ENCODE measurements at places on chromosomes 16 and 17.

GRCh38 chr16:69804297-69804696, 42.2 kb downstream of the WWP2 start:
- H3K27ac ChIP-seq: peak overlapping the region; percentile 41
- no peaks in the 10 kb centered on the region for H3K27me3 ChIP-seq
- H3K36me3 ChIP-seq: peaks cover 9% of the 10 kb centered on the region
- H3K4me1 ChIP-seq: no peaks in the 10 kb centered on the region
- no peak for DNase-seq

- DNase-seq: no peak
- H3K4me3 ChIP-seq: no peak overlapping the region
- no peaks in the 10 kb centered on the region for H3K4me1 ChIP-seq
These were observed 125.6 kb downstream of the KCNJ18 start for GRCh38 chr17:21817791-21818364.

DNA sequence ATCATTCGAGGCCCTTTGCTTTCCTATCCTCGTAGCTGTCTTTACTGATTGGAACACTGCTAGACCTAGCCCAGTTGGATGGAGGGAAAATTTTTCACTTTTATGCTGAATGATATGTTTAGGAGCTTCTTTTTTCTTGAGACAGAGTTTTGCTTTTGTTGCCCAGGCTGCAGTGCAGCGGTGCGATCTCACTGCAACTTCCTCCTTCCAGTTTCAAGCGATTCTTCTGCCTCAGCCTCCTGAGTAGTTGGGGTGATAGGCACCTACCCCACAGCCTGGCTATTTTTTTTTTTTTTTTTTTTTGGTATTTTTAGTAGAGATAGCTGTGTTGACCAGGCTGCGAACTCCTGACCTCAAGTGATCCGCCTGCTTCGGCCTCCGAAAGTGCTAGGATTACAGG, 17.3 kb upstream of the PSMC5 start:
- no peaks in the 10 kb centered on the region for H3K27me3 ChIP-seq
- H3K36me3 ChIP-seq: peaks cover 24% of the 10 kb centered on the region
- H3K4me1 ChIP-seq: no peaks in the 10 kb centered on the region
- H3K4me3 ChIP-seq: no peak overlapping the region

DNA sequence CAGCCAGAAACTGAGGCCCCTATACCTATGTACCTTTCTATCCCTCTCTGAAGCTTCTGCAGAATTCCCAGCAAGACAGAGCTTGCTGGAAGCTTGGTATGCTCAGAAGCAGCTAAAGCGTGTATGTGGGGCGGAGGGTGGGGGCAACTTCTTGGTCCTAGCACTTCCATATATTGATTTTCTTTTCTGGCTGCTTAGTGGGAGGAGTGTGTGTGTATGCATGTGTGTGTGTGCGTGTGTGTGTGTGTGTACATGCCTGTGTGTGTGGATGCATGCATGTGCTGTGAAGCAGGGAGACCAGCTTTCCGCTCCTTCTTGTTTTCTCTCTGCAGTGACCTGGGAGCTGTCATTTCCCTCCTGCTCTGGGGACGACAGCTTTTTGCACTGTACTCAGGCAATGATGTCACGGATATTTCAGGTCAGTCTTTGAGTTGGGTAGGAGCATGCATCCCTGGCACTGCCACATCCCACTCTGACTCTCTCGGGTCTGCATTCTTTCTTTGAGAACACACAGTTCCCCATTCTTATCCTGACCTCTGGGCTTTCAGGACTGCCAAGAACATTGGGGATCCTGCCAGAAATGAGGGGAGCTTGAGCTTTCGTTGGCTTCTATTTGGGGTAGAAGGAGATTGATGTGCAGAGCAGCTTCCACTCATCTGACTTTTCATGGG, 10.7 kb downstream of the HPR start:
- peak overlapping the region; percentile 73 for H3K27ac ChIP-seq
- no peaks in the 10 kb centered on the region for H3K36me3 ChIP-seq
- peaks cover 17% of the 10 kb centered on the region for H3K4me1 ChIP-seq
- H3K4me3 ChIP-seq: no peak overlapping the region
- no peaks in the 10 kb centered on the region for H3K27me3 ChIP-seq
- DNase-seq: no peak

Measured in progenitor cell of endocrine pancreas (in vitro differentiated cells).